ENCODE measurements at places on chromosomes 11 and 22.

DNA sequence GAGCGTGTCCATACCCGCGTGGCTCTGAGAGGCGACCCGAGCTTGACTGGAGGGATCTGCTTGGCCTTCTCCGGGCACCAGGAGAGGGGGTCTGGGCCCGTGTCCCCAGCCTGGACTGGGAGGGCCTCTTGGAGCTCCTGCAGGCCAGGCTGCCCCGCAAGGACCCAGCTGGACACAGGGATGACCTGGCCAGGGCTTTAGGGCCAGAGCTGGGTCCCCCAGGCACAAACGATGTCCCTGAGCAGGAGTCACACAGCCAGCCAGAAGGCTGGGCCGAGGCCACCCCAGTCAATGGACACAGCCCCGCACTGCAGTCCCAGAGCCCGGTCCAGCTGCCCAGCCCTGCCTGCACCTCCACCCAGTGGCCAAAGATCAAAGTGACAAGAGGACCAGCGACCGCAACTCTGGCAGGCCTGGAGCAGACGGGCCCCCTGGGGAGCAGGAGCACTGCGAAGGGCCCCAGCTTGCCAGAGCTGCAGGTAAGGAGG, 38.2 kb downstream of the TRIOBP start:
- DNase-seq: no peak

DNA sequence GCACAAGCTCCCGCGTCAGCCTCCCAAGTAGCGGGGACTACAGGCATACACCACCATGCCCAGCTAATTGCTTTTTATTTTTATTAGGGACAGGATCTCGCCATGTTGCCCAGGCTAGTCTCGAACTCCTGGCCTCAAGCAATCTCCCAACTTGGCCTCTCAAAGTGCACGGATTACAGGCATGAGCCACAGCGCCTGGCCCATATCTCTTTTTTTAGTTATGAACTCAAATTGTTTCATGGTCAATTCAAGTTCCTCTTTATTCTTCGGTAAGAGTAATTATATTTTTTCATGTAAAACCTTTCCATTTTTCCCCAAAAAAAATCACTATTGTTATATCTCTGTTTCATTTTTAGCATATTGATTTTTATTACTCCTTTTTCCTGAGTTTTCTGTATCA, 25.5 kb downstream of the FCHSD2 start:
- DNase-seq: no peak

DNA sequence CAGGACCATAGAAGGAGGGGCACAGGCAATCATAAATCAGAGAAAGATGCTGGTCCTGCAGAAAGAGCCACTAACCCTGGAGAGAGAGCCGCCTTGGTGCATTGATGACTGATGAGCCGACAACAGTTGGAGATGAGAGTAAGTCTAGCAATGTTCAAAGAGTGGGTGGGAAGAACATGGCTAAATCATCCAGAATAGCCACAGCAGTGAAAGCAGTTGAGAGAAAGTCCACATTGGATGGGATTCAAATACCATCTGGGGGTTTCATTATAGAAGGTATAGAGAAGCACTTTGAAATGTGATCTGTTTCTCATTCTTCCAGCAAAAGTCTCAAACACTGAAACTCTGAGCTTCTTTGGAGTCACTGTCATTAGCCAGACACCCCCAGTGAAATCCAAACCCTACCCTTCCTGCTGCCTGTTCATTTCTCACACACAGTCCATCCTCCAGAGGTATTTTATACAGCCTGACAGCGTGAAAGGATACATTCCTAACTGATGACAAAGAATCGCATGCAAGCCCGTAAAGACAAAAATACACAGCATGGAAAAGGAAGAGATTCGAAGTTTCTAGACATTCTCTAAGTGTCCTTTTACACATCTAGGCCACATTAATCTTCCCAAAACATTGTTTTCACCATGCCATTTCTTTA, 303.1 kb upstream of the MPPED2 start:
- DNase-seq: no peak

- DNase-seq: no peak
Measured at GRCh38 chr11:22603933-22604332, 21.7 kb downstream of the FANCF start.

- no peak for DNase-seq
Measured at GRCh38 chr11:66969584-66970225, 5.4 kb upstream of the C11orf86 start.

Measured in anterior cingulate cortex (tissue), 58 donors.